ENCODE measurements at places on chromosomes 11 and 22.

DNA sequence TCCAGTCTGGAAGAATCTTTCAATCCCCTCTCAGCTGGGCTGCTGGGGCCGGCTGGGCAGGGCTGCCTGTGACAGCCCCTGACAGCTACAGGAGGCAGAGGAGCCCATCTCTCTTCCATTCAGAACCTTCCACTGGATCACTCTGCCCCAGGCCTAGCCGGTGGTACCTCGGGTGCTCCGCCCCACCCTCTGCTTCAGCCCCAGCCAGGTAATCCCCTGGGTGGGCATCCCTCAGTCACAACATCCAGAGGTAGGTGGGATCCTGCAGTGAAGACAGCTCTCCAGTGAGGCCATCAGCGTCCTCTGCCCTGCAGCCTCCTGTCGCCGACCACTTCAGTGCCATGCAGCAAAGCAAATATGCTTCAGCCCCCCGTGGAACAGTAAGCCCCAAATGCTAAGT lies 223.7 kb downstream of the DSCAML1 start:
- no peak for DNase-seq

GRCh38 chr22:33991620-33992019 lies 71.3 kb upstream of the LARGE1 start:
- no peak for DNase-seq

GRCh38 chr22:18033204-18033998 lies 9.0 kb upstream of the MICAL3 start:
- DNase-seq: no peak

- no peak for DNase-seq
Measured at GRCh38 chr11:17558025-17558780, 11.1 kb downstream of the OTOG start.

GRCh38 chr11:122951211-122951610 lies 30.4 kb downstream of the BSX start:
- DNase-seq: no peak

DNA sequence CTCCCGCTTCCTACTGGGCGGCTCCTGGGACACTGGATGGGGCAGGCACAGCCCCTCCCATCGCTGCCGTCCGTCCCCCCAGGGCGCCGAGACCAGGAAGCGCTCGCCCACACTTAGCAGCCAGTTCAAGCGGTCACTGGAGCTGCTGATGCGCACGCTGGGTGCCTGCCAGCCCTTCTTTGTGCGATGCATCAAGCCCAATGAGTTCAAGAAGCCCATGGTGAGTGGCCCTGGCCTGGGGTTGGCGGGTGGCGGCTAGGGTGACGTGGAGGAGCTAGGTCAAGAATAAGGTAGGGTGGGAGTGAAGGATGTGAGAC lies 44.6 kb downstream of the MYO7A start:
- no peak for DNase-seq

- no peak for DNase-seq
Measured at GRCh38 chr22:44915441-44915840, 94.4 kb downstream of the PHF21B start.

GRCh38 chr11:119094816-119095065 lies 6.9 kb downstream of the DPAGT1 start:
- peak; percentile 66 for DNase-seq

GRCh38 chr11:77104727-77105126 lies 2.1 kb downstream of the OMP start:
- no peak for DNase-seq

DNA sequence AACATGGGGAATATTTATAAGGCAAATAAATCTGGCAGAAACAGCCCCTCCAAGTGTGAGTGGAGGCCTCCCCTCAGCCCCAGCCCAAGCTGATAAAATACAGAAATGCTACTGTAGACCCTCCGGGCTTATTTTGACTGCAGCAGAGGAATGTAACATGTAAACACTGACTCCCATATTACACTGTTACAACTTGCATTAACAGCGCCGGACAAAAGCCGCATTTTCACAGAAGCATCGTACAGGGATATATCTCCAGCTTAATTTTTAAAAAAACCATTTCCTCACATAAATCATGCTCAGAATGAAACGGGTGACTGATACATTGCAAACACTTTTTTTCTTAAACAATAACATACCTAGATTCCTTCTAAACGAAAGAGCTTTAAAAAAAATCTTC lies 36.6 kb upstream of the COMT start:
- no peak for DNase-seq

DNA sequence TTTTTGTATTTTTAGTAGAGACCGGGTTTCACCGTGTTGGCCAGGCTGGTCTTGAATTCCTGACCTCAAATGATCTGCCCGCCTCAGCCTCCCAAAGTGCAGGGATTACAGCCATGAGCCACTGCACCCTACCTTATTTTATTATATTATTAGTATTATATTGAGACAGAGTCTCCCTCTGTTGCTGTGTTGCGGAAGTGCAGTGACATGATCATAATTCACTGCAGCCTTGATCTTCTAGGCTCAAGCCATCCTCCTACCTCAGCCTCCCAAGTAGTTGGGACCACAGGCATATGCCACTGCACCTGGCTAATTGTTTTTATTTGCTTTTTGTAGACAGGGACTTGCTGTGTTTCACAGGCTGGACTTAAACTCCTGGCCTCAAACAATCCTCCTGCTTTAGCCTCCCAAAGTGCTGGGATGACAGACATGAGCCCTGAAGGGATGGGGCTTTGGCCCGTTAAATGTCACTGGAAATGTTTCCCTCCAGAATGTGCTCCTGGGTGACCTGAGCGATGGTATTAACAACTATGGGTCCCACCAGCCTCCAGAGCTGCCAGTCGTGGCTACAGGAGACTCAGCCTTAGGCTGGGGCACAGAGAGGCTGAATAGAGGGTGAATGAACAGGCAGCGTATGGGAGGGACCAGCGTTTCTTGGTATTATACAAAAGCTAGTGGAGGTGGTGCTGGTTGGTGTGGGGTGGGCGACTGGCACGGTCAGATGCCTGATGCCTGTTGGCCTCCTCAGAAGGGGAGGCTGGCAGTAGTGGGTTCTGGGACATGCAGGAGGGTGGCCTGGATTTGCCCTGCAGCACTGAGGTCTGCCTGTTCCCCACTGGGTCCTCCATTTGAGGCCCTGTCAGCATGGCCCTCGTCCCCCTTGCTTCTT lies 7.3 kb downstream of the TANGO2 start:
- DNase-seq: no peak

- DNase-seq: no peak
Measured at GRCh38 chr11:115920092-115920461, 415.9 kb upstream of the CADM1 start.

All from stimulated activated naive B cell treated with anti-CD40 and anti-IgM and Interleukin-4, amounts not matched to agents 10 μg/mL and 1 μg/mL and 100 μg/mL, for 72 hours (primary cell).